ENCODE measurements at places on chromosomes 6 and 20.

DNA sequence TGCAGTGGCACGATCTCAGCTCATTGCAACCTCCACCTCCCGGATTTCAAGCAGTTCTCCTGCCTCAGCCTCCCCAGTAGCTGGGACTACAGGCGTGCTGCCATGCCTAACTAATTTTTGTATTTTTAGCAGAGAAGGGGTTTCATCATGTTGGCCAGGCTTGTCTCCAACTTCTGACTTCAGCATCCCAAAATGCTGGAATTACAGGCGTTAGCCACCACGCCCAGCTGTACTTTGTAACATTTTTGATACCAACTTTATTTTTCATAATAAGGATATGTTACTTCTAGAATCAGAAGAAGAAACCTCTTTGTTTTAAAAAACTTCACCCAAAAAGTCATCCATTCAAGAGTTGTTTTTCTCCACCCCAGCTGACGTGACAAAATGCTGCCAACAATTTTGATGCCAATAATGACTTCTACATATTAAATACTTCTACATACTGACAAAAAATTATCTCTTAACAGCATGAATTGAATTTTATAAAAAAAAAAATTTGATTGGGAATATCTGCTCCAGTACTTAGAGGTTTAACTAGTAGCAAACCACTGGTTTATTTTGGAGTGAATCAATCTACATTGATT is 22.5 kb upstream of the PRIM2 start:
- no peaks in the 10 kb centered on the region for H3K36me3 ChIP-seq
- no peak overlapping the region for H3K4me3 ChIP-seq
- no peaks in the 10 kb centered on the region for H3K4me1 ChIP-seq

- no peaks in the 10 kb centered on the region for H3K4me1 ChIP-seq
- no peaks in the 10 kb centered on the region for H3K36me3 ChIP-seq
- H3K27me3 ChIP-seq, result no peaks in the 10 kb centered on the region
- no peak overlapping the region for H3K4me3 ChIP-seq
These were observed 610.1 kb upstream of the ARID1B start for GRCh38 chr6:156167016-156167624.

GRCh38 chr20:56631318-56631989 is 2.3 kb downstream of the TFAP2C start:
- H3K4me1 ChIP-seq, result peaks cover 56% of the 10 kb centered on the region
- no peaks in the 10 kb centered on the region for H3K36me3 ChIP-seq
- no peak overlapping the region for H3K27ac ChIP-seq
- peaks cover 12% of the 10 kb centered on the region for H3K27me3 ChIP-seq
- peak; percentile 77 for DNase-seq

DNA sequence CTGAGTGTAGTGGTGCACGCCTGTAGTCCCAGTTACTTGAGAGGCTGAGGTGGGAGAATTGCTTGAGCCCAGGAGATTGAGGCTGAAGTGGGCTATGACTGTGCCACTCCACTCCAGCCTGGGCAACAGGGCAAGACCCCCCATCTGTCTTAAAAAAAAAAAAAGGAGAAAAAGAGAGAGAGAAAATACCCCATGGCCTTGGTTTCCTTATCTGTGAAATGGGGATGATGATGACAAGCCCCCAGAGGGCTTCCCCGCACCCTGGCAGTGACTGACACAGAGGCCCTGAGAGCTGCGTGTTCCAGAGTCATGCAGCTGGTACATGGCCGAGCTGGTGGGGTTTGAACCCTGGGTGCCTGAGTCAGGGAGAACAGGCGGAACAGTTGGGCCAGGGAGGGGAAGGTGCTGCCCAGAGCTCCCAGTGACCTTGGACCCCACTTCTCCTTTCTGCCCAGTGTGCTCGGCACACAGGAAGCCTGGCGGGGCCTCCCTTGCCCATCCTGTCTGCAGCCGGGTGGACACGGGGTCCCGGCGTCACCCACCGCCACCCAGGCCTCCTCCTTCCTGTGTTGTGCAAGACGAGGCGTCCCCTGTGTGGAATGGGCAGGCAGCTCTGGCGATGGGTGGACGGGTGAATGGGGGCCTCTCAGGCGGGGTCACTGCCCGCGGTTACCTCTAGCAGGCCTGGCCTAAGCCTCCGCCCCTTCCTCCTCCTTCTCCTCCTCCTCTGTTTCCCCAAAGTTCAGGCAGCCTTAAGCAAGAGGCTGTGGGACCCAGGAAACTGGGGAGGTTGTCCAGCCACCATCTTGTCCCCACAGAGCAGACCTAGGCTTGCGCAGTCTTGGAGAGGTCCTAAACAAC is 84.2 kb downstream of the CEBPB start:
- no peaks in the 10 kb centered on the region for H3K27me3 ChIP-seq
- no peaks in the 10 kb centered on the region for H3K36me3 ChIP-seq
- H3K4me1 ChIP-seq, result peaks cover 58% of the 10 kb centered on the region
- peak; percentile 91 for DNase-seq
- no peak overlapping the region for H3K4me3 ChIP-seq

DNA sequence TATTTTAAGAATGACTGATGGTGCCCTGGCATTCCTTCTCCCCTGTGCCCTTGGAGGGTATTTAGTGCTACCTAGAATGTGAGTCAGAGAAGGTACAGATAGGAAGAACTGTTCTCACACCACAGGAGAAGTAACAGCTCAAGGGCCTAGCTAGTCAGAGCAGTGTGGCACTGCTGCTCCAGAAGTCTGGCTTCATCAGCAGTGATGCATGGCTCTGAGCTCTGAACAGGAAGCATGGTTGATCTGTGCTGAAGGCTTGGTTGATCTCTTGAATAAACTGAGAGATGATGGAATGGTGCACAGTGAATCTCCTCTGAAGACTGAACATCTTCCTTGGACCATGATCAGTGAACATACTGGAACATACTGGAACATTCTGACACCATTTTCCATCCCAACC is 425.3 kb upstream of the SLC35B3 start:
- no peaks in the 10 kb centered on the region for H3K27me3 ChIP-seq
- H3K36me3 ChIP-seq, result no peaks in the 10 kb centered on the region
- DNase-seq, result no peak
- H3K4me3 ChIP-seq, result no peak overlapping the region
- H3K4me1 ChIP-seq, result no peaks in the 10 kb centered on the region
- H3K27ac ChIP-seq, result no peak overlapping the region

DNA sequence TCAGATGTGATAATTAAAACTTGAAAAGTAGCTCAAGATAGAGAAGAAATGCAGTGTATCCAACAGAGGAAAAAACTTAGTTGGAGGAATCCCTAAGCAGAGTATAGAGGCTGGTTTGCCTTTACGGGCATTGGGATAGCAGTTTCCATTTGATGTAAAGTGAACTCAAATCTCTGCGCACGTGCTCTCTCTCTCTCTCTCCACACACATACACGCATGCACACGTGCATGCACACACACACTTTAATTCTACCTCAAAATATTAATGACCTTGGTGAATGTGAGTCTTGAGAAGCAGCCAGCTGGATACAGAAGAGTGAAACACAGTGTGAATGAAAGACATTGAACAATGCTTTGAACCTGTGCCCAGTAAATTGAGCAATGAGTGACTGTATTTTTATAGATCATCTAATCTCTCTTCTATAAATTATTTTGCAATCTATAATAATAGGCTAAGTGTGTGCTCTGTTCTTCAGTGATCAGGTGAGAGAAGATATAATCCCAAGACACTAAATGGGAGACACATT is 247.7 kb upstream of the FAM83B start:
- no peak overlapping the region for H3K27ac ChIP-seq
- no peak overlapping the region for H3K4me3 ChIP-seq
- H3K4me1 ChIP-seq, result no peaks in the 10 kb centered on the region
- DNase-seq, result no peak
- no peaks in the 10 kb centered on the region for H3K36me3 ChIP-seq

DNA sequence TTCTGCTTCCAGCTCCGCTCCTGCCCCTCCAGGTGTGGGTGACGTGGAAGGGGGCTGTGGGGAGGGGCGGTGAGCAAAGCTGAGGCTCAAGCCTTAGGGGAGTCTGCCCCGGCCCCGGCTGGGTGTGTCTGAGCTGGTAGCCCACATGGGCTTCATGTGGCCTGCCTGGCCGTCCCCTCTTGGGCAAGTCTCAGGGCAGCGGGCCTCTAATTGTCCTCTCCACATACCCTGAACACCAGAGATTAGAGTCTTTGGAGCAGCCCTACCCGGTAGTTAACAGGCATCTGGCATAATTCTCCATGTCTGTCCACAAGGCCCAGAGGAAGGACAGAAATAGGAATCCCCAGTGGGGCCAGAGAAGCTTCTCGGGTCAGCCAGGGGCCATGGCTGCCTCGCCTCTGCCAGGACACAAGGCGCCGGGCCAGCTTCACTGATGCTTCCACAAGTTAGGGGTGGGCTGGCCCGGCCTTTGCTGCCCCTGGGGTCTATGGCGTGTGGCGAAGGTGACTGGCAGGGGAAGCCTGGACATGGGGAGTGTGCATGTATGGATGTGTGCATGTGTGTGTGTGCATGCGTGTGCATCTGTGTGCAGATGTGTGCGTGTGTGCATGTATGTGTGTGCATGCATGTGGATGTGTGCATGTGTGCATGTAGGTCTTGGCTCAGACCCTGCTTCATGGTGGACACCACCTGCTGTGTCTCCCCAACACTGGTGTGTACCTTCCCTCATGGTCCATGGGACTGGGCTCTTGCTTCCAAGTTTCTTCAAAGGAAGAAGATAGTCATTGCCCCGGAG is 24.0 kb downstream of the FRMD1 start:
- H3K4me3 ChIP-seq, result no peak overlapping the region
- no peaks in the 10 kb centered on the region for H3K4me1 ChIP-seq
- DNase-seq, result no peak
- no peaks in the 10 kb centered on the region for H3K27me3 ChIP-seq
- H3K27ac ChIP-seq, result peak overlapping the region; percentile 23

- no peak within 1 kb of the TSS for H3K4me3 ChIP-seq
- no peaks in the 10 kb centered on the region for H3K27me3 ChIP-seq
- DNase-seq, result no peak
- no peaks in the 10 kb centered on the region for H3K4me1 ChIP-seq
- no peaks in the 10 kb centered on the region for H3K36me3 ChIP-seq
These were observed at the start of gene CCR6 for GRCh38 chr6:167122827-167123657. Gene CCR6 (plus strand): TSS chr6:167123096. CDS start chr6:167136135, 13,039 bp downstream.

- no peaks in the 10 kb centered on the region for H3K36me3 ChIP-seq
- peak; percentile 88 for DNase-seq
- peaks cover 7% of the 10 kb centered on the region for H3K27me3 ChIP-seq
These were observed at the start of gene OPRM1 for GRCh38 chr6:154039231-154039842. Gene OPRM1 (plus strand): TSS chr6:154039240. CDS start chr6:154039545, 305 bp downstream.

- no peak overlapping the region for H3K4me3 ChIP-seq
- no peak overlapping the region for H3K27ac ChIP-seq
- no peaks in the 10 kb centered on the region for H3K36me3 ChIP-seq
- no peaks in the 10 kb centered on the region for H3K27me3 ChIP-seq
These were observed 74.6 kb downstream of the PERP start for GRCh38 chr6:138032571-138032970.

DNA sequence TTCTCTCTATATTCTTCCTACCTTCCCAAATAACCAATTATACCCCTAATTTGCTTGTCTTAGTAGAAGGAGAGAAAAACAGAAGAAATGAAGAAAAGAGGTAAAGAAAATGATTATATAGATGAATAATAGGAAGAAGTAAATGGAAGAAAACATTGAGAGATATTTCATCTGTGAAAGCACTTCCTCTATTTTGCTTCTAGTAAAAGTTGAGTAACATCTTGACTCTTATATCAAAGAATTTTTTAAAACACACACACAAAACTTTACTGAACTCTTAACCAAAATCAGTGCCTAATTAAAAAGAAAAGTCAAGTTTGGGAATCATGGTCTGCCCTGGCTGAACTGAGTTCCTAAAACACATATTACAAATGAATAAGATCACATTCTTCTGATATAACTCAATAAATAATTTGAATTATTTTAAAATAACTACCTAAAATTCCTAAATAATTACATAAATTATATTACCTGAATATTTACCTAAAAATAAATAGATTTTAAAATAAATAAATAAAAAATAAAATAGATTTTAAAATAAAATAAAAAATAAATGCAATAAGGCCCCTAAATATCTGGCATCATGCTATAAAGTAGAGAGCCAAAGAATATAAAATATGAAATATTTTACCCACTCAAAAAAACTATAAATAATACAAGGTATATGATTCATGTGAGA is 8.8 kb downstream of the SLC17A2 start:
- no peak overlapping the region for H3K4me3 ChIP-seq
- H3K27ac ChIP-seq, result no peak overlapping the region
- H3K4me1 ChIP-seq, result no peaks in the 10 kb centered on the region
- no peak for DNase-seq

- H3K4me1 ChIP-seq, result no peaks in the 10 kb centered on the region
- no peak overlapping the region for H3K4me3 ChIP-seq
- no peaks in the 10 kb centered on the region for H3K36me3 ChIP-seq
- DNase-seq, result no peak
These were observed 67.5 kb downstream of the DNAH8 start for GRCh38 chr6:38782616-38783015.

DNA sequence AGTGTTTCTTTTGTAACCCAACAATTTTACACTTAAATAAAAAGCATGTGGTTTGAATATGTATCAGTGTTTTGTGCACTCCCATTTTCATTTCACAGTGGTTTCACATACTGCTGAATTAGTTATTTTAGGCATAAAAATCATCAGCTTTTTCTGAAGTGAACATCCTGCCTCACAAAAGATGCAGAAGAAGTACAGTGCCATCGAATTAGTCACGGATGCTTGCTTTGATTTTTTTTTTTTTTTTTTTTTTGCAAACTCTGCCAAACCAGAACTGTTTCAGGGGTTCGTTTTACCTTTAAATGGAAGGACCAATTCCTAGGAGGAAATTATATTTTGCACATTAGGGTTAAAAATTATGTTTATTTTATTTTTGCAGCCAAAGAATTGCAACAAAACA is 158.6 kb downstream of the RPS12 start:
- DNase-seq, result no peak
- no peaks in the 10 kb centered on the region for H3K27me3 ChIP-seq
- no peak overlapping the region for H3K4me3 ChIP-seq
- no peaks in the 10 kb centered on the region for H3K36me3 ChIP-seq
- no peak overlapping the region for H3K27ac ChIP-seq

DNA sequence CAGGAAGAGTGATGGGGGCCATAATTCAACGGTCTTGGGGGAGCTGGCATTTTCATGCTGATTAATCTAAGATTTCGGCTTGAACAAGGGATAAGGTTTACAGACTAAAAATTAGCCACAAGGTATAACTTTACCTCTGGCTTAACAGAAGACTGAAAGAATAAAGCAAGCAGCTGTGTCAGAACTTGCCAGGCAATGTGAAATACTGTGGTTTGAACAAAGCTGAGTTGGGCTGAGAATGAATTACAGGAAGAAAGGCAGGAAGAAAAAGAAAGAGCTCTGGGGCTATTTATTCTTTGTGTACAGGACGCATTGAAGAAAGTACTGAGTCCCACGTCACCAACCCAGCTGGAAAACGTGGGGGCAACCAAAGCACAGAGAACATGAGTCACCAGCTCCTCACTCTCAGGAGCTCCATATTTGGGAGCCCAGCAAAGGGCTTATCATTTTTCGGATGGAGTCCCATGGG is 121.5 kb upstream of the NEDD9 start:
- no peak overlapping the region for H3K4me3 ChIP-seq
- DNase-seq, result peak; percentile 57
- H3K4me1 ChIP-seq, result peaks cover 48% of the 10 kb centered on the region
- no peaks in the 10 kb centered on the region for H3K36me3 ChIP-seq
- no peaks in the 10 kb centered on the region for H3K27me3 ChIP-seq
